Posterior vena cava (tissue), 2 donors: ENCODE measurements at places on chromosomes 1 and 21. TPM values are rescaled to one million over a fixed set of nuclear protein-coding genes. Genes with fewer than 3 reads are reported as not detected.

GRCh38 chr1:46581681-46582455, 22.2 kb downstream of the MKNK1 start:
- no peak for DNase-seq

DNA sequence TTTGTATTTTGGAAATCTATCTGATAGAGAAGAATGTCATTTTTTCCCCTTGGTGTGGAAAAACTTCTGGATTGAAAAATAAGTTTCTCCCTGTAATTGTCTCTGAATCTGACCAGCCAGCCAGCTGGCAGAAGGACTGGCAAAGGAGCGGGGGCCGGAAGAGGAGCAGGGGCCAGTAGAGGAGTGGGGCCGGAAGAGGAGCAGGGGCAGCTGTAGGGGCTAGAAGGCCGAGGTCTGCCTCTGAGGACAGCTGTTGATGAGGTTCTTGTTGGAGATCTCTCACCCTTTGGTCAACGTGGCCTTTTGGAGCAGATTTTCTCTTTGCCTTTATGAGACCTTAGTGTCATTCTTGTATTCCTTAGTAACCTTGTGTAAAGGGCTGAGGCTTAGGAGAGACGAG, 121.8 kb downstream of the GALNT2 start:
- DNase-seq: no peak

DNA sequence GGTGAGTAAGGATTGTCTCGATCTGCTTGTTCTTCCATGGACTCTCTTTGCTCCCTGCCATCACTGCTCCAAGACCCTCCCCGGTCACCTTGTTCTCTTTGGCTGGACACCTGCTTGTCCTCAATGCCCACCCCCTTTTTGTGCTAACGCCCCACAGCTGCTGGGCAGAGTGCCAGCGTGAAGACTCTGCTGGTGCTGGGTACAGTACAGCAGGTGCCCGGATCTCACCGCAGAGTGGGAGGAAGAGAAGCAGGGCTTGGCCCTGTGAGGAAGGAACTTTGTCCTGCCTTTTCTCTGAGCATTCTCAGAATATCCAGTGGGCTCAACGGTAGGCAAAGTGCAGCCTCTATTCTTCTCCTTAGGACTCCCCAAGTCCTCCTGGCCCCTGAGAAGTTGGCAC, 90.1 kb downstream of the PLXNA2 start:
- no peak for DNase-seq

The SUSD4 gene
- 0.56 TPM for total RNA-seq

- no peak for DNase-seq
These were observed 20.1 kb downstream of the CASZ1 start for GRCh38 chr1:10776190-10776905.

- no peak for DNase-seq
These were observed 56.5 kb downstream of the EPRS1 start for GRCh38 chr1:219989766-219990165.

The MX2 gene
- total RNA-seq: 17.6 TPM

The VCAM1 gene
- total RNA-seq: 17.3 TPM

GRCh38 chr21:31870472-31871193, 2.2 kb upstream of the HUNK start:
- DNase-seq: no peak

- DNase-seq: no peak
These were observed 72.0 kb upstream of the IRF2BP2 start for GRCh38 chr1:234681990-234682389.

- no peak for DNase-seq
These were observed 9.5 kb downstream of the SON start for GRCh38 chr21:33552093-33552998.

GRCh38 chr21:38911484-38912101, 105.9 kb downstream of the ETS2 start:
- no peak for DNase-seq

- no peak for DNase-seq
These were observed 377.8 kb upstream of the CHRM3 start for GRCh38 chr1:239008568-239008967.

DNA sequence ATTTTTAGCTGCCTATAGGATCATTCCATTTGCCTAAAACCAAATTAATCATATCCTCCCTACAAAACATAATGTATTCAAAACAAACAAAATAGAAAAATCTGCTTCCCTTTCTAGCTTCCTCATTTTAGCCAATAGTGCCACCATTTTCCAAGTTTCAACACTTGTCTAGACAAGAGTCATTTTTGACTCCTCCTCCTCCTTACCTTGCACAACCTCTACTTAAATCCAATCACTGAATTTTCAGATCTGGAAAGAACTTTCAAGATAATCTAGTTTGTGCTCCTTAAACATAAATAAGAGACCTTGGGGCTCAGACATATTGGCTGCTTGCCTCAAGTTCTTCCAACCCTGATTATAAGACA, 7.4 kb downstream of the STX6 start:
- DNase-seq: no peak

DNA sequence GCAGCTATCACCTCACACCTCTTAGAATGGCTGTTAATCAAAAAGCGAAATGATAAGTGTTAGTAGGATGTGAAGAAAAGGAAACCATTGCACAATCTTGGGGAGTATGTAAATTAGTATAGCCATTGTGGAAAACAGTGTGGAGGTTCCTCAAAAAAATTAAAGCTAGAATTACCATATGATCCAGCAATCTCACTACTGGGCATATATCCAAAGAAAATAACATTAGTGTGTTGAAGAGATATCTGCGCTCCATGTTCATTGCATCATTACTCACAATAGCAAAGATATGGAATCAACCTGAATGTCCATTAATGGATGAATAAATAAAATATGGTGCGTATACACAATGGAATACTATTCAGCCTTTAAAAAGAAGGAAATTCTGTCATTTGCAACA, 68.9 kb downstream of the SNRPE start:
- DNase-seq: no peak

DNA sequence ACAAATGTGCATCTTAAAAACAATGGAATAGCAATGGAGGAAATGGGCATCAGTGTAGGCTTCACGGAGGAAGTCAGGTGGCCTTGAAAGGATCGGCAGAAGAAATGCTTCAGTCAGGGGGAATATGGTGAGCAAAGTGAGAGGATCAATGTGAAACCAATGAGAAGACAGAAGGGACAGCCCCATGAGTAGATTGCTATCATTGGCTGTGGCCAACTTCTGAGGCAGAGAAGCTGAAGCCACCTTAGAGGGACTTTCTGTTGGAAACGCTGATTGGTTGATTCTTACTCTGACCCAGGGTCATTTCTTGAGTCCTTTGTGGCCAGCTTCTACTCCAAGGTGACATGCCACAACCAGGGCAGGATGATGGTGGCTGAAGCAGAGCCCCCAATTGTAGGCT, 130.7 kb upstream of the ZNF648 start:
- DNase-seq: no peak

The LRRIQ3 gene
- total RNA-seq: 0.37 TPM

The MEGF6 gene
- 123 TPM for total RNA-seq

The PEAR1 gene
- total RNA-seq: 14.6 TPM

DNA sequence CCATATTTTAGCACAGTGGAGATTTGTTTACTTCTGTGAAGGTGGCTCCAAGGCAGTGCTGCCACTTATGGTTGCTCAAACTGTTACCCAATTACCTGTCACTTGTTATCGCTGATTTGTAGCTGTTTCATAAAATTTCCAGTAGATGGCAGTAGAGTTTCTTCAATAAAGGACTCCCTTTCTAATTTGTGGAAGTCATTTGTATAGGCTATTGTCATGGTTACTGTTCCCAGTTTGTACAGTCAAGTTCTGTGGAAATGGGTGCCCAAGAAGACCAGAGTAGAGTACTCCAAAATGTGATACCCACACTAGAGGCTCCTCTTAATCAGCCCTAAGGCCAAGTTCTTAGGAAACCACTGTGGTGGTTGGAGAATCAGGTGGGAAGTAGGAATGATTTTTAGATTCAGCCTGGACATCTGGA, 186.1 kb downstream of the CLEC20A start:
- no peak for DNase-seq

- no peak for DNase-seq
These were observed 388.0 kb downstream of the PLPP3 start for GRCh38 chr1:56191369-56191768.

DNA sequence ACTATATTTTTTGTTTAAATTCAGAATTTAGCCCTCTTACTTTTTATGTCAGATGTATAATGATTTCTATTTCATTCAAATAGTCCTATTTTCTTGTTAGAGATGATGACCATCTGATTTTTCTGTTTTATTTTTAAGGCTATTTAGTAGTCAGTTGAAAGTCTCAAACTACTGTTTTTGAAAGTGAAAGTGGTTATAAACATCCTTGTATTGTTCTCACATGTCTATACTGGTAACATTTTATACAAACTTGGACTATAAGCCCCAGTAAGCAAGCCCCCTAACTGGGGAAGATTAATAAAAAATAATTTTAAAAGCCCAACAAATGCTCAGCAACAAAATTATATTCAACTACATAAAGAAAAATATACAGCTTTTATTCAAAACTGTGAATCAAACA, 271.3 kb upstream of the RGS18 start:
- DNase-seq: no peak

The HFM1 gene
- total RNA-seq: 2.1 TPM

- peak; percentile 95 for DNase-seq
These were observed 26.2 kb upstream of the EPHA2 start for GRCh38 chr1:16181887-16182719.

DNA sequence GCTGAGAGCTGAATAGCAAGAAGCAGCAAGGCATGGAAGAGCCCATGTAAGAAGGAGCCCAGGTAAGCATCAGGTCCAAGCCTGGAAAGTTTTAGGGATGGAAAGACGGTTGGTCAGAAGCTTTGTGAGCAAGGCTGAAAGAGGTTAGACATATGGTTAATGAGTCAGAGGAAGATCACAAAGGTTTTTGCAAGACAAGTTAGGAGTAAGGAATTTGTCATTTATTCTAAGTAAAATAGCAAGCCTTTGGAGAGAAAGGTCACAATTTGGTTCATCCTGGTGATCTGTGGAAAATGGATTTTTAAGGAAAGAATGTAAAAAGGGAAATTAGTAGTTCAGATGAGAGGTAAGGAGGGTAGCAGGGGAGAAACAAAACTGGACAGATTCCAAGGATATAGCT, 106.7 kb downstream of the DPYD start:
- no peak for DNase-seq

- no peak for DNase-seq
These were observed 41.2 kb upstream of the CYYR1 start for GRCh38 chr21:26614251-26614650.

DNA sequence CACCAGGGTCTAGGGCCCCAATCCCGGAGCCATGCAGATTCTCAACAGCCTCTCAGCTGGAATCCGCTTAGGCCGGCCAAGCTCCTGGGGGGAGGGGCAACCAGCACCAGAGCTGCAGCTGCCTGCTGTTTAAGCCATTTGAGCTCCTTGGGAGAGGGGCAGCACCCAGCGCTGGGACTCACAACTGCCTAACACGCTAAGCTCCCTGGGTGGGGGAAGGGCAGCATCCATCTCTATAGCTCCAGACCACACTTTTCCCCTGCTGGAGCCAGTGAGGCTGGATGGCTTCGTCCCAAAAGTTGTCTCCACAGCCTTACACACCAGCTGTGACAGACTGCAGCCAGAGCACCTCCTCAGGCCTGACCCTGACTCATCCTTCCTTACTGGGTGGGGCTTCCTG, 6.9 kb upstream of the PTGFR start:
- peak; percentile 68 for DNase-seq

The KIAA1614 gene
- 12.7 TPM for total RNA-seq

The ATP5IF1 gene
- 85.3 TPM for total RNA-seq

The SPRR2B gene
- not detected for total RNA-seq

DNA sequence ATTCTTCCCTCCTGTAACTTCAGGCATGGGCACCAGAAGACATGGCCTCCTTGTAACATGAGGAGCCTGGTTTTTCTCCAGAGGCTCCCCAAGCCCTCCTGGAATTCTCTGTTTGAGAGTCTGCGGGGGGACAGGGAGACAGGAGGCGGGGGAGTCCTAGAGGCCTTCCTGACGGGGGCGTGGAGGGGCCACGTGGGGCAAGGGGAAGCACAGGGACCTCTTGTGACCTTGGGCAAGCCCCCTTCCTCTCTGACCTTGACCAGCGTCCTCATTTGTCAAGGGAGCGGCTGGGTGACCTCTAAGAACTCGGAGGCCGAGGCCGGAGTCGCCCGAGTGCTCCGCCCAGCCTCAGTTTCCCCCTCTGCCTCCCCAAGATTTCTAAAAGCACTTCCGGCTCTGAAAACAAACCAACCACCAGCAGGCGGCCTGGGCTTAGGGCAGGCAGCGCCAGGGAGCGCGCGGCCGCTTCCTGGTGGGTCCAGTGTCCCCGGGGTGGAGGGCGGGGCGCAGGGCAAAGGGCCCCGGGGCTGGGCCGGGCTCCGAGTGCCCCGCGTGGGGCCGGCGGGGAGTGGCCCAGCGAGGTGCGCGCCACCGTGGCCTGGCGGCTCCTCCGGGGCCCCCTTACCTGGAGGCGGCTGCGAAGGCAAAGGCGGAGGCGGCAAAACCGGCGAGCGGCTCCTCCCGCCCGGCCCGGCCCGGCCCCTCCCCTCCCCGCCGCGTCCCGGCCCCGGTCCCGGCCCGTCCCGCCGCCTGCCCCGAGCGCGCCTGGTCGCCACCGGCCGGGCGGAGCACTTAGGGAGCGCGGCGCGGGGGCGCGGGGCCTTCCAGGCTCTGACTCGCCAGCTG, at the start of gene TMCO4:
Gene TMCO4 (minus strand): TSS at position 687 of the 846 bp plus-strand sequence. CDS start 19,158 bp downstream, outside the sequence.
- DNase-seq: peak; percentile 87

The GBP6 gene
- total RNA-seq: not detected

The RIIAD1 gene
- total RNA-seq: not detected

GRCh38 chr1:204080163-204080903, 7.4 kb downstream of the SOX13 start:
- peak; percentile 92 for DNase-seq

The KRTAP20-4 gene
- not detected for total RNA-seq

DNA sequence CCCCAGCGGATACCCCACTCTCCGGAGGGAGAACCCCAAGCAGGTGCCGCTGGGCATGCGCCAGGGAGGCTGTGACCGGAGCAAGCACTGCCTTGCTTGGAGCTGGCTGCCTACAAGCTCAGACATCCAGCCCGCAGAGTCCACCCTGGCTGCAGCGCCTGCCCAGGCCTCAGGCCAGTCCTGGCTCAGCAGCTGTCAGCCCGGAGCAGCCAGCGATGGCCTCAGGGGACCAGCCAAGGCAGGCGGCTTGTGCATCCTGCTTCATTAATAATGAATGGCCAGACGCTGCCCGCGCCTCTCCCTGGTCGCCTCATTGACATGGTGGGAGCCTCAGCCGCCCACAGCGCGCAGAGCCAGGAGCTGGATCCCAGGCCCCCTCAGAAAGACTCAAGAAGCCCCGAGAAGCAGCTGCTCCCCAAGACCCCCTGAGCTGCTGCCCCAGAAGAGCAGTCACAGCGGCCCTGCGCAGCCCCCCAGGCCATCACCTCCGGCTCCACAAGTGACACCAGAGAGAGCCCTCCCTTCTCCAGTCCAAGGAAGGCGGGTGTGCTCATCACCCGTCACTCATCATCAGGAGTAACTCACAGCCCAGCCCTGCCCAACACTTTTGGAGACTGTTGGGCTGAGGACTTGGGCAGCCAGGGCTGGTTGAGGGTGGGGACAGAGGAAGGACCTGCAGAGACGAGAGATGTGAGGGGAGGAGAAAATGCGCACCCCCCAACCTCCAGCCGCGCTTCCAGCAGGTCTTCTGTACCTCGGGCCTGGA, 19.6 kb downstream of the KCNAB2 start:
- no peak for DNase-seq
